ENCODE measurements at places on chromosomes 1 and 21. TPM values are rescaled to one million over a fixed set of nuclear protein-coding genes. Genes with fewer than 3 reads are reported as not detected.

DNA sequence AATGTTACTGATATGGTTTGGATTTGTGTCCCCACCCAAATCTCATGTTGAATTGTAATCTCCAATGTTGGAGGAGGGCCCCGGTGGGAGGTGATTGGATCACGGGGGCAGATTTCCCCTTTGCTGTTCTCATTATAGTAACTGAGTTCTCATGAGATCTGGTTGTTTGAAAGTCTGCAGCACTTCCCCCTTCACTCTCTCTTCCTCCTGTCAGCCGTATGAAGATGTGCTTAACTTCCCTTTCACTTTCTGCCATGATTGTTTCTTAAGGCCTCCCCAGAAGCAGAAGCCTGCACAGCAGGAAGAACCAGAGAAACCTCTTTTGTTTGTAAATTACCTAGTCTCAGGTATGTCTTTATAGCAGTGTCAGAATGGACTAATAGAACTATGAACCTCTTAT lies 28.4 kb downstream of the TRIM33 start:
- H3K27me3 ChIP-seq = no peaks in the 10 kb centered on the region
- DNase-seq = no peak
- H3K4me3 ChIP-seq = no peak overlapping the region
- peaks cover 8% of the 10 kb centered on the region for H3K36me3 ChIP-seq
- no peak overlapping the region for H3K27ac ChIP-seq
- peaks cover 17% of the 10 kb centered on the region for H3K4me1 ChIP-seq

Gene OLIG2
- total RNA-seq = 0.56 TPM

- DNase-seq = no peak
- no peaks in the 10 kb centered on the region for H3K27me3 ChIP-seq
- H3K4me3 ChIP-seq = no peak overlapping the region
- peaks cover 16% of the 10 kb centered on the region for H3K4me1 ChIP-seq
Measured at GRCh38 chr1:194176212-194176611, 989.8 kb upstream of the B3GALT2 start.

GRCh38 chr1:203631946-203632345 lies 5.3 kb downstream of the ATP2B4 start:
- no peak overlapping the region for H3K27ac ChIP-seq
- no peak for DNase-seq
- no peaks in the 10 kb centered on the region for H3K27me3 ChIP-seq
- no peaks in the 10 kb centered on the region for H3K36me3 ChIP-seq

DNA sequence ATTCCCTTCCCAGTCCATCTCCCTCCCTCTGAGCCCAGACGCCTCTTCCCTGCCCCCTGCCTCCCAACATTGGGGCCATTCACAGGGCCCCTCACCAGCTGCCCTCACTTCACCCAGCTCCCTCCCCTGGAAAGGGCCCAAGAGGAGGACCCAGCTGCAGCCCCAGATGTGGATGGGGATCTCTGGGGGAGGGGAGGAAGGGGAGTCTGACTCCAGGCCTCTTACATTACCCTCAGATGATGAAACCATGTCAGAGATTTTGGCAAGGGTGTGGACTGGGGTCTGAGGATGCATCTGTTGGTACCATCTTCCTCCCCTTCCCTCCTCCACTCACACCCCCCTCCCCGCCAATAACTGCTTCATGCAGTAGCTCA lies 1.1 kb upstream of the KIF21B start:
- peaks cover 5% of the 10 kb centered on the region for H3K27me3 ChIP-seq
- no peak overlapping the region for H3K4me3 ChIP-seq
- DNase-seq = no peak
- H3K4me1 ChIP-seq = peaks cover 22% of the 10 kb centered on the region
- H3K36me3 ChIP-seq = no peaks in the 10 kb centered on the region
- H3K27ac ChIP-seq = no peak overlapping the region

DNA sequence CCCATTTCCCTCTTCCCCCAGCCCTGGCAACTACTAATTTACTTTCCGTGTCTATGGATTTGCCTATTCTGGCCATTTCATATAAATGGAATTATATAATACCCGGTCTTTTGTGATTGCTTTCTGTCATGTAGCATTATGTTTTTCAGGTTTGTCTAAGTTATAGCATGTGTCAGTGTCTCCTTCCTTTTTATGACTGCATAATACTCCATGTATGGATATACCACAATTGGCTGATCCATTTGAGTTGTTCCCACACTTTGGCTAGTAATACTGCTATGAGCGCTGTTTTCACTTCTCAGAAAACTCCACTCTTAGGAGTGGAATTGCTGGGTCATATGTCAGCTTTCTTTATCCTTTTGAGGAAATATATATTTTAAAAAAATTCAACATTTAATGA lies 53.7 kb downstream of the HUNK start:
- no peak overlapping the region for H3K4me3 ChIP-seq
- DNase-seq = no peak
- no peak overlapping the region for H3K27ac ChIP-seq
- H3K36me3 ChIP-seq = peaks cover 3% of the 10 kb centered on the region
- H3K4me1 ChIP-seq = peaks cover 13% of the 10 kb centered on the region

DNA sequence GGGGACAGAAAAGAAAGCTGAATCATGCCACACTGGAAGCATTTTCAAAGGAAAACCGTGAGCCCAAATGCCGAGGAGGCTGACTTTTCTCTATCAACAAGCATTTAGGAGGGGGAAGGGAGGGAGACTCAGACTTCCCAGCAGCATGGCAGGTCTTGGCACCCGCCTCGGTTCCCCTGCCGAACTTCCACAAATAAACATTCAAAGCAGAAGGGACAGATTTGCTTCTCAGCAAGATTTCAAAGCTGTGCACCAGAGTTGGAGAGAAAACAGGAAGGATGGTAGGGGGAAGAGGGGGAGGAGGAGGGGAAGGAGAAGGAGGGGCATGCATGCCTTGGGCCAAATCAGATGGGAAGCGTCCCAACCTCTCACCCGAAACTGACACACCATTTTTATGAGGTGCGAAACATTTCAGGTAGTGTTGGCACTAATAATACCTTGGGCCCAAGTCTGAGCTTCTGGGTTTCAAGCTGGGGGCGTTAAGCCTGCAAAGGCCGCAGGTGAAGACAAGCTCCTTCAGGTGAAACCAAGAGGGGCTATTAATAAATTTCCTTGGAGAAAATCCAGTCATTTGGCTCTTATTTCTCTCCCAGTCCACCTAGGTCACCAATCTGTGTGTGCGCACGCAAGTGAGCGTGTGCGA lies 26.4 kb downstream of the ABCA4 start:
- peak overlapping the region; percentile 38 for H3K4me3 ChIP-seq
- H3K4me1 ChIP-seq = peaks cover 84% of the 10 kb centered on the region
- H3K36me3 ChIP-seq = no peaks in the 10 kb centered on the region
- DNase-seq = no peak
- no peaks in the 10 kb centered on the region for H3K27me3 ChIP-seq
- peak overlapping the region; percentile 97 for H3K27ac ChIP-seq

Gene BATF3
- 0.71 TPM for total RNA-seq

Gene AADACL4
- not detected for total RNA-seq

Gene DAB1
- 0.27 TPM for total RNA-seq

- peak overlapping the region; percentile 56 for H3K27ac ChIP-seq
- H3K27me3 ChIP-seq = no peaks in the 10 kb centered on the region
- peaks cover 19% of the 10 kb centered on the region for H3K36me3 ChIP-seq
- DNase-seq = no peak
- no peak overlapping the region for H3K4me3 ChIP-seq
- H3K4me1 ChIP-seq = peaks cover 35% of the 10 kb centered on the region
Measured at GRCh38 chr1:33007190-33008050, 29.3 kb downstream of the AK2 start.

All from osteocyte (in vitro differentiated cells).